Smooth muscle cell of the brain vasculature (primary cell): ENCODE measurements at places on chromosomes 1 and 21.
A peak's percentile ranks its signal among the peaks of the same experiment; 100 is the strongest.

GRCh38 chr21:32826329-32827167, 55.0 kb upstream of the PAXBP1 start:
- DNase-seq = no peak

DNA sequence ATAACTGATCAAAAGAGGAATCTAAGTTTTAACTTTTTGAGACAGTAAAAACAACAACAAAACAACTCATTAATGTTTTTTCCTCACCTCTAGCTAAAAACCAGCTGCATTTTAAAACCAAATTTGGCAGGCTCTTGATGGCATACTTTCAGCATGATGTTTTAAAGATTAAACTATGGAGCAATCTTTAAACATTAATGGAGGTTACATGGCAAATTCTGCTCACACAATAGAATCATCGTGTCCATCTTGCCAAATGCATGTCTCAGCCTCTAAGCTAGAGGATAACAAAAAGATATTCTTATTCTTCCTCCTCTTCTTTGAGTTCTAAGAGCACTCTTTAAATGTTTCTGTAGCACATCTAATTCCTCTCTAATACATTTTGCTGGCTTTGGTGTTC, 579.8 kb upstream of the PKN2 start:
- no peak for DNase-seq

DNA sequence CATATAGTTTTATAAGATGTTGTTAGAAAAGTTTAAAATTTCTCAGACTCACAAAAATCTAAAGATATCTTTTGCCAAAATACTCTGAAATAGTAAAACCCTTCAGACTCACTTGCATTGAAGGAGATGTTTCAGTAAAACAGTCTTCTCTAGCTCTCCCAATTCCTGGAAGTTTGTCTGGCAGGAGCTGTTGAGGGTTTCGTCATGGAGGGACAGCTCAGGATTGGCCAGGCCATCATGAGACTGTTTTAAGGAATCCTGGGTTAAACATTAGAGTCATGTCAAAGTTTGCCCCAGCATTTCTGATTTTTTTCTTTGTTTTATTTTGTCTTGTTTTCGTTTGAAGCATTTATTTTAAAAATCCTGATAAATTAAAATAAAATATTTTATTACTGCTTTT, 293.8 kb upstream of the PBX1 start:
- DNase-seq = no peak

DNA sequence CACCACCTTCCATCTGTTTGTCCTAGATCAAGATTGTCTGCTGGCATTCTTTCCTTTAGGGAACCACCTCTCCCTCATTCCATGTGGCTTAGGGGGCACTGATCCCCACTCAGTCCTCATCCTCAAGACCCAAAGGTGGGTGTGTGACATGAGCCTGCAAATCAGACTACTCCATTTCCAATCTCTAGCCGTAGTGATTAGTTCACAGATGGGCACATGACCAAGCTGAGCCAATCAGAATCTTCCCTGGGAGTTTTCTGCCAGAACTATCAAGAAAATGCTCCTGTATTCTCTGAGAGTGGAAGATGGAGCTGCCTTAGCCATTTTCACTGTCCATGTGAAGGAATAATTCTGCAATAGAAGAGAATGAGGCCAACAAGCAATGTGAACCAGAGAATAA, 19.3 kb upstream of the PTPRF start:
- no peak for DNase-seq

GRCh38 chr1:224175617-224176016, 7.4 kb upstream of the DEGS1 start:
- no peak for DNase-seq

DNA sequence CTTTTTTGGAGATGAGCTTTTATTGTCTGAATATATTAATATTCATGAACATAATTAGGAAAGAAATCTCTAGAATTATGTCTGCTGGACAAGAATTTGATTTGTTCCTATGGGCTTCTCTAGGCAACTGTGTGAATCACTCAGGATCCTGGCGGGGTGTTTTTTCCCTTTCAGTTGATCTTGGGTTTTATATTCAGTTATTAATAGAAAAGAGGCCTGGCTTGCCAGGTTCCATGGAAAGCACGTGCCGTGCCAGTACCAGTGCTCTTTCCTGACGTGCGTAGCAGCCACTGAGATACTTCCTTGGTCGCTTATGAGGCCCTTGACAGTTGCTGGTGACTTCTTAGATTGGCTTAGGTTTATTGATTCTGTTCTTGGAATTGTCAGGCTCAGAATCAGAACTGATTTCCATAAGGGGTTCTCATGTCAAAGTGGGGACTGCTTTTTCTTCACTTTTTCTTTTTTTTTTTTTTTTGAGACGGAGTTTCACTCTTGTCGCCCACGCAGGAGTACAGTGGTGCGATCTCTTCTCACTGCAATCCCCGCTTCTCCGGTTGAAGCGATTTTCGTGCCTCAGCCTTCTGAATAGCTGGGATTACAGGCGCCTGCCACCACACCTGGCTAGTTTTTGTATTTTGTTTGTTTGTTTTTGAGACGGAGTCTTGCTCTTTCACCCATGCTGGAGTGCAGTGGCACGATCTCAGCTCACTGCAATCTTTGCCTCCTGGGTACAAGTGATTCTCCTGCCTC, 48.7 kb upstream of the KIF1B start:
- DNase-seq = no peak

DNA sequence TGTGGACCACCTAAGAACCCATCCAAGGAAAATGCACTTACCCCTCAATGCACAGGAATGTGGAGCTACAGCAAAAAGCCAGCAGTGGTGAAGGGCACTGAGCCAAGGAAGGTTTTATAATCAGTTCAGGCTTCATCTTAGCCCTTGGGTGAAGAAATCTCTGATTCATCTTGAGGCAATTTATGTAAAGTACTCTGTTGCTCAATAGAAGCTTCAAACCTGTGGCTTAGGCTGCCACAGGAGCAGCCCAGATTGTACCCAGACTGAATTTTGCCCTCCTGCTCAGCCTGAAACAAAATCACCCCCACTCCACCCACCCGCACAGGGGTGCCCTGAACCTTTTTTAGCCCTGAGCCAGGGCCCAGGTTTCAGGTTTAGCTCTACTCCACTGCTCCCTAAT, at the start of gene S100A12:
S100A12 (minus strand) TSS at position 111 of the 400 bp plus-strand sequence. CDS start 1,029 bp downstream, outside the sequence.
- DNase-seq = no peak

- DNase-seq = no peak
Measured at GRCh38 chr1:185517808-185518419, 200.9 kb upstream of the IVNS1ABP start.

GRCh38 chr1:70397013-70397412, 14.1 kb upstream of the CTH start:
- DNase-seq = no peak

GRCh38 chr1:1173793-1174415, at the start of gene TTLL10:
TTLL10 (plus strand) TSS chr1:1173880; CDS start chr1:1179216, 5,336 bp downstream.
- no peak for DNase-seq

GRCh38 chr1:219339466-219339865, 165.8 kb downstream of the LYPLAL1 start:
- no peak for DNase-seq

DNA sequence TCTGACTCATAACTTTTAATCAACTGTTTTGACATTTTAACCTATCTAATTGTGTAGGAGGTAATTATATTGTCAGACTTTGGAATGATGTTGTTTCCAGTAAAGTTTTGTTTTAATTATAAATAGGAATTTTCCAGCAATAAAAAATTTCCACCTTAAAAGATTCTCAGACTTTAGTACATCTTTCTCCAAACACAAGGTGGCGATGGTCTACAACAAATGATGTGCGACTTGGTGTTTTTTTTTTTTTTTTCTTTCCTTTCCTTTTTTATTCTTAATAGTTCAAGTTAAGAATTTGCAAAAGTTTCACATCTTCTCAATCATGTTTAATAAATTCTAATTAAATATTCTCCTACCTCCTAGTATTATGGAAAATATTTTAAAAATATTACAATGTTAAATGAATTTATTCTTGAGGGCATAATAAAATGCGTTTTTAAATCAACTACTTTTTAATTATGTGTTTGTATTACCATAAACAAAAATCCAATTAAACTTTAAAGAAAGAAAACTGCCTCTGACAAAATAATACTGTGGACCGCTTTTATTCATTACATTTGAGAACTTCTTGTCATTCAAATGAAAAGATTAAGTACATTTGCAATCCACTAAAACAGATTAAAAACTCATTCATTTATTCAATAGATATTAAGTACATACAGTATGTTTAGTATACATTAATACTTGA, 4.4 kb upstream of the ADAMTS1 start:
- DNase-seq = no peak

- no peak for DNase-seq
Measured at GRCh38 chr1:8127171-8127641, 101.1 kb upstream of the ERRFI1 start.

DNA sequence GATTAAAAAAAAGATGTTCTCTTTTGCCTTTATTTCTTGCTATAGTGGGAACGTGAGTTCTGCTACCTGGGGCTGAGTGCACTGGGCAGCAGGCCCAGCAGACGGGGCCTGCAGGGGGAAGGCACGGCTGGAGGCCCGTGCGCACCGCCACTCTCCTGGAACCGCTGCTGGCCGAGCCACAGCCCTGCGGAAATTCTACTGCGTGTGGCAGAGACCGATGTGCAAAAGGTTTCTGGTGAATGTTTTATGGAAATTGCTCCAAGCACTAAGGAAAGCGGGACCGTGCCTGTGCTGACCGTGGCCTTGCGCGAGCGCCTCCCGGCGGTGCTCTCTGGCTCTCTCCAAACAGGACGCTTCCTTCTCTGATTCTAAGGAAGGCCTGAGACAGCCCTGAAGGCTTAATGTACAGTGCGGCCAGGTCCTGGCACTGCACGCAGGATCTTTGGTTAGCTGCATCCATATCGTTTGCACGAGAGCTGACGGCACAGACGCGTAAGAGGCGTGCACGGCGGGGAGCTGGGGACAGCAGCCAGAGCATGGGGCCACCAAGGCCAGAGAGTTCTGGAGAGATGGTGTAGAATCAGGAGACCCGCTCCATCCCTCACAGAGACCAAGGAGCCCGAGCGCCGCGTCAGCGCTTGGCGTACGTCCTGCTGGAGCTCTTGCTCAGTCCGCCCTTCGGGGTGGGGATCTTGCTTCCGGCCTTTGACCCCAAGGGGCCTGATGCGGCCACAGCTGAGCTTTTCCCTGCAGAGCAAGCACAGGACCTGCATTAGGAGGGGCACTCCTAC, 18.7 kb upstream of the LRRC47 start:
- no peak for DNase-seq

DNA sequence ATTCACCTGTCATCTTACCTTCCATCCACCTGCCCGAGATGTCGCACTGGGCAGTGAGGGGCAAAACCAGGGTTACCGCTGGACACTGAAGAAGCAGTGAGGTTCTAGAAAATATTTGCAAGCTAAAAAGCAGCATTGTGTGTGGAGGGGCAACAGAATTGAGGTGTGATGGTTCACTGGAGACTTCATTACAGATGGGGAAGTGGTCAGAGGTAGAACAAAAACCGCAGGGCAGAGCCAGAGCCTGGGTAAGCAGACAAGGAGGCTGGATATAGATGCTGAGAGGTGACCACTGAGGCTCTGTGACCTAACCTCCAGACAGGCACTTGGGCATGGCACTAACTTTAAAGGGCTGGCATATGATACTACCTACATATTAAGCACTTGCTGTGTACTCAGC, 363.9 kb upstream of the PROX1 start:
- no peak for DNase-seq

DNA sequence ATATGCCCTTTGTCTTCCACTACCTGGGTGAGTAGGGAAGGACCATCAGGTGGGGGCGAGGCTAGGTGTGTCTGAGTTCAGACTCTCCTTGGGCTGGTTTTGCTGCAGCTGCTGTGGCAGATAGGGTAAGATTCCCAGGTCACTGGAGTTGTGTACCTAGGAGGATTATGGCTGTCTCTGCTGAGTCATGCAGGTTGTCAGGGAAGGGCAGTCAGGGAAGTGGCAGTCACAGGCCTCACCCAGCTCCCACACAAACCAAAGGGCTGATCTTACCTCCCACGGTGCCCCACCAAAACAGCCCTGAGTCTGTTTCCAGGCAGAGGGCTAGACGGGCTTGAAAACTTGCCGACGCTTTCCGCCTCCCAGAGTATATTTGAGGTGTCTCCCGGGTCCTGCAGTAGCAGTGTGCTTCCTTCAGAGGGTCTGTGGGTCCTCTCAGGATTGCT, 201.6 kb upstream of the PLXNA2 start:
- no peak for DNase-seq

GRCh38 chr1:157831968-157832626, 9.5 kb downstream of the CD5L start:
- DNase-seq = no peak

DNA sequence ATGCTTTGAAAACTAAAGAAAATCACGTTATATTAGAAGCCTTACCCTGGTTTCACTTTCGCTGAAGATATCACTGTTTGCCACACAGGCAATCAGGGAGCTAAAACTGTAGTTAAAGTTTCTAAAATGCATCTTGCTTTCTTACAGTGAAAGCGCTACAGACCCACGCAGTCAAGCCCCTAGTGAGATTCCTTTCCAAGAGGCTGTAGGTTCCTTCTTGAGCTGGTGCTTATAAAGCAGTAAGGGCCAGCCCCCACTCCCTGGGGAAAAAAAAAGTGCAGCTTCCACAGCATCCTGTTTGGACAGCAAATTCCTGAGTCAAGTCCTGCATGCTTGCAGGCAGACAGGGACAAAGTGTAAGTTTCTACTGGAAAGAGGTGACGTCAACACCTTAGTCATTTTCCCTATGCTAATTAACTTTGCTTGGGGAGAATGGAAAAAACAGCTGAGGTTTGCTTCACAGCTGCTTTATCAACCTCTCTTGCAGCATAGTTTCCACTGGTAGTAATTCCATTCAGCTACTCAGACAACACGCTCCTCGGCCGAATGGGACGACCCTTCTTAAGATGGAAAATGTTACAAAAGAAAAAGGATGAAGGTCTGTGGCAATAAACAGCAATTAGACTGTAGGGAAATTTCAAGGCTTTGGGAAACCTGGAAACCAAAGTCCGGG, 14.7 kb upstream of the KCNE1 start:
- DNase-seq = peak; percentile 97
